CD4-positive, alpha-beta T cell (primary cell): ENCODE measurements at places on chromosomes 4 and X.
A peak's percentile ranks its signal among the peaks of the same experiment; 100 is the strongest.

DNA sequence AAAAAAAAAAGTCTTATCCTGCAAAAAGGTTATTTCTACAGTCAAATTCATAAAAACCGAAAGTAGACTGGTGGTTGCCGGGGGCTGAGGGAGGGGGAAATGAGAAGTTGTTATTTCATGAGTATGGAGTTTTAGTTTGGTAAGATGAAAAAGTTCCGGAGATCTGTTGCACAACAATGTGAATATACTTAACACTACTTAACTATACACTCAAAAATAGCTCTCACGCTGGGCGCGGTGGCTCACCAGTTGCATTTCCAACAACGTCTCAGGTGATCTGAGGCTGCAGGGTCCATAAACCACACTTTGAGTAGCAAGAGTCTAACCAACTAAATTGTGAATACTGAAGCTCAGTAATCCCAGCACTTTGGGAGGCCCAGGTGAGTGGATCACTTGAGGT, 52.4 kb downstream of the ANOS1 start:
- no peak for DNase-seq

DNA sequence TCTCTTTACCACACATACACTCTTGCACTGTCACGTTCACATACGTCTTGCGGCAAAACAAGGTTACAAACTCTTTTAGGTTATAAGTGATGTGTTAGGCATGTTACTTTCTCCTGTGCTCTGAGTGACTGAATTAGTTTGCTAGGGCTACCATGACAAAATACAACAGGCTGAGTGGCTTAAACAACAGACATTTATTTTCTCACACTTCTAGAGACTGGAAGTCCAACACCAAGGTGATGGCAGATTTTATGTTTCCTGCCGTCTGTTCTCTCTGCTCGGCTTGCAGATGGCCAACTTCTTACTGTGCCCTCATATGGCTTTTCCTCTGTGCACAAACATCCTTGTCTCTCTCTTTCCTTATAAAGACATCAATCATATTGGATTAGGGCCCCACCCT, 1224.3 kb upstream of the TENM3 start:
- DNase-seq: no peak

DNA sequence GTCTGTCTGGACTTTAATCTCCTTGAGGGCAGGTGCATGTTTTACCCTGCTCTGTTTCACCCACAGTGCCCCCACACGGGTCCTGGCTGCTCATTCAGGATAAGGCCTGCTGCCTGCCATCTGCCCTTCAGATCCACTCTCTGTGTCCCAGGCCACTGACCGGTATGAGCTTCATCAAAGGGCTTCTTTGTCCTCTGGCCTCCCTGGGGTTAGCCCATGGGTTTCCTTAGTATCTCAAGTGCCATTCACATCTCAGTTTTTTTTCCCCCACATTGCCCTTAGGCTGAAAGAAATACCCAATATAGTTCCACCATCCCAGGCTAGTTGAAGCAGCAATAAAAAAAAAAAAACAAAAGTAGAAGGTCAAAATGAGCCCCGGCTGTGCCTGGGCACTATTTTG, 9.3 kb downstream of the CD99L2 start:
- DNase-seq: no peak

DNA sequence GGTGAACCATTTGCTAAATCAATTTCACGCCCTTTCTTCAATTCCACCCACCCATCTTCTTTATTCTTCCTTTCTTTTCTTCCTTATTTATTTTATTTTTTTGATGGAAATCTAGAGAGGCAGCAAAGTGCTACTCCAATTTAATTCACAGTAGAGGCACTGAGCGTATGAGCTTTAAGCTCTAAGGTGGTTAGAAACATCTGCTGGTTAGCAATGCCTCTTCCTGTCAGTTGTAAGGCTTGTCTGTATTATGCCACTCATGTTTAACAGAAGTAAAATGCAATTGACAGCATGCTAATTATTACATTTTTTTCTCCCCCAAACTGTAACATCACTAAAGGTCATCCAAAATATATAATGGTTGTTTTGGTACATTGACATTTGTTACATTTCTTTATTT, 103.8 kb downstream of the EPHA5 start:
- no peak for DNase-seq

DNA sequence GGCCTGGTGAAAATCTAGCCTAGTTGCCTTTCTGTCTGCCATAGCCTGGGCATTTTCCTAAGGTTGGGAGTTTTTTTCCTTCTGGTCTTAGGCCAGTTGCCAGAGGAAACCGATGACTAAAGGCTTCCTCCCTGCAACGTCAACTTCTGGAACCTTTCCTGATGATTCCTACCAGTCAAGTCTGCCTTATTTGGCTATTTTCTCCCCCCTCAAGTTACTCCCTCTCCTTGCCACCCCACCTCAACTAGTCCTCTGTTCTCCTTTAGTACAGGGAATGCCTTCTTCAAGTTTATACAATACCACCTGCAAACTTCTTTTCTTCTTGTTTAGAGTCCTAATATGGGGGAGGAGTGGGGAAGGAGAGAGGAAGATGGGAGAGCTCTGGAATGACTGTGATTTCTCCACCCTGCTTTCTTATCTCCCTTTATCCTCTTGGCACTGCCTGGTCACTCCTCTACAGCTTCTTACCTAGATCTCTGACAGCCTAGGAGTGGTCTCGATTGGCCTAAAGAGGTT, 10.6 kb downstream of the MSN start:
- no peak for DNase-seq

DNA sequence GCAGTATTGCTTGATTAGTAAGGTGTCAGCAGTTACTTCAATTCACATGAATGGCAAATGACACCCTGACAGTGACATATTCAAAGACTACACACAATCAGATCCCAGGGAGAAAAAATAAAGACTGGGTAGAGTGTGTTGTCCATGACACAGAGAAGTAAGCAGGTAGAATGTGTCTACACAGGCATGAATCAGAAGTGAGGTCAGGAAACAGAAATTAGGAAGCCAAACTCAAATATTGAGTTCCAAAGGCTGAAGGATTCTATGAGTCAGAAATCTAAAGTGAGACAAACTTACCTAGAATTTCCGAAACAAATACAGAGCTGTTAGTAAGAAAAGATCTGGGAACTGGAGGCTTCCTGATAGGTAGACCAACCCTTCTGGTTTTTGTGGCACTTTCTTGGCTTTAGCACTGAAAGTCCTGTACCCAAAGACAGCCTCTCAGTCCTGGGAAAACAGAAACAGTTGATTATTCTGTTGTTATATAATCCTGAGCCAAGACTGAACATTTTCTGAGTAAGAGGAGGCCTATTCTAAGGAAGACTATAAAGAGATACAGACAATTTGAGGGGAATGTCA, 24.3 kb upstream of the GLRA2 start:
- no peak for DNase-seq

DNA sequence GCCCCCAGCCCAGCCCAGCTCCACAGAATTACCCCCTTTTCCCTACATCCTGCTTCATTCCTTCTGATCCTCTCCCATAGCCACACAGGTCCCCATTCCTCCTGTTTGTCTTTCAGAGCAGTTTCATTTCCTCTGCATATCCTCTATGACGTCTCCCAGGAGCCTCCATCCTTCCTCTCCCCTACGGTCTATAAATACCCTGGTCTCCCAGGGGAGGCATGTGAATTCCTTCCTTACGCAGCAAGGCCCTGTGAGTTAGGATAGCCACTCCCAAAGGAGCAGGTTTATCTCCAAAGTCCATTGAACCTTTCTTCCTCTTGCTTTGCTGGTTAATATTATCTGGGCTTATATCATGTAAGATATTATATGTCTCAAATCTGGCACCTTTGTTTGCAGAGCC, 8.4 kb upstream of the APLN start:
- DNase-seq: no peak

DNA sequence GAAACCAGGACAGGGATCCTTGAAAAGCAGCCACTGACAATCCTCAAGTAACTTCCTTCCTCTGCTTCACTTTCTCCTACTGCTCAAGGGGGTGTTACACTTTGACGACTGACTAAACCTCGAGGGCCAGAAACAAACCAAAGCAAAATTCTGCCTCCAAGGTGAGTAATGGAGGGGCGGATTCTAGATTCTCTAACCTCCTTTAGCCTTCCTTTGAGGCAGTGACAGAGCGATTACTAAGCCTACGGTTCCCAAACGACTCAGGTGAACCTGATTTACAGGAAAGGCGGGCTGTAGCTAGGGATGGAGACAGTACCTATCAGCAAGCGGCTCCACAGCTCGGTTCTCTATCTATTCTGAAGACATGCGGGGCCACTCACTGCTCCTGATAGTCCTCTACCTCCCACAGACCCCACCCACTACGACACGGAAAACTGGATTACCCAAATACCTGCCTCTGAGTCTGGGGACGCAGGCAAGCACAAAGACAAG, 487 bp downstream of the TBCK start:
- DNase-seq: peak; percentile 15

DNA sequence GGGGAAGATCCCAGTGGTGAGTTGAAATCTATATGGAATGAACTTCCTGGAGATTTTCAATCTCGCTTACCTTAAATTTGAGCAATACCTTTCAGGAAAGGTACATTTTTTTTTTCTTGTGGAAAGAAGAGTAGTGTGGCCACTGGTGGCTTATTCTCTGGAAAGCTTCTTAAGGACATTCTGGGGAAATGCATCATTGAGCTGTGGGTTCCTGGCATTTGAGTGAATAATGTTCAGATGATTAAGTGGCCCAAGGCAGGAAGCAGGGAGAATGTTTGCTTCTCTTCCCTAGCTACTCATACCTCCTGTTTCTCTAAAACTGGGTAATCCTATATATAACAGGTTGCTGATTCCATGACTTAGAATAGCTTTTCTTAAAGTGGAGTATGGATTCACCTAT, 31.8 kb downstream of the STAG2 start:
- DNase-seq: no peak

- DNase-seq: peak; percentile 28
These were observed 4.3 kb upstream of the TLR6 start for GRCh38 chr4:38860788-38861424.

DNA sequence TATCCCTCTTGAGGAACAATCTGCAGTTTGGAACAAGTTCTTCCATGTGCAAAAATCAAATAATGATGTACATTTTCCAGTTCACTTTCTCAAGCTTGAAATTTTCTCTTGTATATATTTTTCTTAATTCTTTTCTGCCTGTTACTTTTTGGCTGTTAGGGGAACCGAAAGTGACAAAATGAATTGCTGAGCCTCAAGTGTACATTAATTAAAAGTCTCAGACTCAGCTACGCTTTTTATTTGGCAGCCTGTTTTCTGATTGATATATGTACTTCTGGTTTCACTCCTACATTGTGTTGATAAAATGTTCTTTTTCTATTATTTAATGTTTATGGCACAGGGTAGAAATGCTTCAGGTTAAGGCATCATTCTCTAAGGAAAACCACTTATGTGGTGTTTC, 999.5 kb downstream of the PDHA2 start:
- DNase-seq: no peak

GRCh38 chr4:36242629-36243354, 1.5 kb downstream of the ARAP2 start:
- DNase-seq: no peak

- DNase-seq: no peak
These were observed 40.9 kb upstream of the ANXA3 start for GRCh38 chr4:78510681-78511080.

GRCh38 chr4:101306764-101307615, 40.3 kb downstream of the PPP3CA start:
- no peak for DNase-seq

DNA sequence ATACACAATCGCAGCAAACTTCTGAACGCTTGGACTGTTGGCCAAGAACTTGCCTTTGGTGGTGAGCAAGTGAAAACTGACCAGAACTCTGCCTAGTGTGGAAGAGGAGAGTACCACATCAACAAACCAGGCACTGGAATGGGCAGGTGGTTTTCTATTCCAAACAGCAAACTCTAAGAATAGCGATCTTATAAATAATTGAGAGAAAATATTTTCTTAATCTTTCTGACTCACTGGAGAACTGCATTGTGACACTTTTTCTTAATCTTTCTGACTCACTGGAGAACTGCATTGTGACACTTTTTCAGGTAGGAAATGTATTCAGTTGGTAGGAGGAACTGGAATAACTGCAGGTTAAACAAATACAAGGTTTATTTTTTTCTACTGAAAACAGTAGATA, 57.0 kb upstream of the SORBS2 start:
- no peak for DNase-seq

- no peak for DNase-seq
These were observed 232.9 kb upstream of the ANKRD50 start for GRCh38 chr4:124945422-124945821.

DNA sequence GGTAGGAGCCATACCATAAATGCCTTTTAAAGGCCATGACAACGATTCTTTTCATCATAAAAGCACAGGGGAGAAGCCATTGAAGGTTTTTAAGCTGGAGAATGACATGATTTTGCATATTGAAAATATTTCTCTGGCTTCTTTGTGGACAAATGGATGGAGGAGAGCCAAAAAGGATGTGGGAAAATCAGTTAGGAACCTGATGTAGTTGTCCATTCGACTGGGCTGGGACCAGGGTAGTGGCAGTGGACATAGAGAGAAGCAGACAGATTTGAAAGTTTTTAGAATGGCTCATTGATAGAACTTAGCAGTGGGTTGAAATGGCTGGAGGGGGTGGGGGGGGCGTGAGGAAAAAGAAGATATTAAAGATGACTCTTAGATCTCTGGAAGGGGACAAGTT, 19.7 kb upstream of the MSN start:
- DNase-seq: no peak

DNA sequence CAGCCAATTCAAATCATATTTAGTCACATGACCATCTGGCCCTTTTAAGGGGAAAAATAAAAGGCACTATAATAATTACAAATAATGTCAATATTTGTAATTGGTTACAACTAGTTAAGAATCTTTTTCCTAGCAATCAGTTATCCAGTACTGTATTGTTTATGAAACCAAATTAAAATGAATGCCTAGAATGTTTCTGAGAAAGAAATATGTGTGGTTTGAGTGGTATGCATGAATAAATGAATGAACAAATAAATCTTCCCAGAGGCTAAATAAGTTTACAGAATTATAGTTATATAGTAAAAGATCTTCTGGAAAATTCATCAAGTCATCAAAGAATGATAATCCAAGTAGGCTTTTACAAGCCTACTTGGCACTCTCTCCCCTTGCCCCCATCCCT, 55.8 kb upstream of the F8A3 start:
- DNase-seq: no peak
